Naive thymus-derived CD4-positive, alpha-beta T cell (primary cell): ENCODE measurements at places on chromosomes 5 and 9. TPM values are rescaled to one million over a fixed set of nuclear protein-coding genes. Genes with fewer than 3 reads are reported as not detected.

DNA sequence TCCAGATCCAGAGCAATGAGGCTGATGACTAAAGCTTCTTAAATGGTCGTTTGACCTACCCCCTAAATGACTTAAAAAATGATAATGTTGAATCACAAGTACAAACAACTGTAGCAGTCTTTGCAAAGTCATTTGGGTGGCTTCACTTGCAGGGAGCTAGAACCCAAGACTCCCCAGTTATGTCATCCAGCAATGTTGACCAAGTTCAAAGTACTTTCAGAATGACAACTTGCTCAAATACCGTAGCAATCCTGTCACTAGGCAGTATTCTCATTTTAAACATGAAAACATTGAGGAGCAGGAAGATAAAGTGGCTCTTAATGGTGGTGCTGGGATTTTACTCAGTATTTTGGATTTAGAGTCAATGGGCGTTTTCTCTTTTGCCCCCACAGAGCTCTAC is 1217.0 kb upstream of the DMAC1 start:
- no peaks in the 10 kb centered on the region for H3K27me3 ChIP-seq
- H3K36me3 ChIP-seq, result no peaks in the 10 kb centered on the region
- no peak overlapping the region for H3K4me3 ChIP-seq
- no peak overlapping the region for H3K27ac ChIP-seq
- no peak for DNase-seq

- no peak overlapping the region for H3K27ac ChIP-seq
- H3K27me3 ChIP-seq, result no peaks in the 10 kb centered on the region
- H3K4me1 ChIP-seq, result no peaks in the 10 kb centered on the region
- DNase-seq, result no peak
- H3K36me3 ChIP-seq, result no peaks in the 10 kb centered on the region
Observed at GRCh38 chr5:143213851-143214363, 189.6 kb downstream of the NR3C1 start.

Gene FAM151B
- polyA plus RNA-seq, result not detected

Gene ANKRD33B
- 0.20 TPM for polyA plus RNA-seq
